ENCODE measurements at places on chromosomes 3 and 15.

GRCh38 chr3:134362670-134363380, 11.4 kb downstream of the AMOTL2 start:
- DNase-seq = no peak

- no peak for DNase-seq
These were observed 31.7 kb downstream of the CHAC1 start for GRCh38 chr15:40984964-40985363.

- DNase-seq = no peak
These were observed 29.1 kb downstream of the CRYGS start for GRCh38 chr3:186515125-186515524.

DNA sequence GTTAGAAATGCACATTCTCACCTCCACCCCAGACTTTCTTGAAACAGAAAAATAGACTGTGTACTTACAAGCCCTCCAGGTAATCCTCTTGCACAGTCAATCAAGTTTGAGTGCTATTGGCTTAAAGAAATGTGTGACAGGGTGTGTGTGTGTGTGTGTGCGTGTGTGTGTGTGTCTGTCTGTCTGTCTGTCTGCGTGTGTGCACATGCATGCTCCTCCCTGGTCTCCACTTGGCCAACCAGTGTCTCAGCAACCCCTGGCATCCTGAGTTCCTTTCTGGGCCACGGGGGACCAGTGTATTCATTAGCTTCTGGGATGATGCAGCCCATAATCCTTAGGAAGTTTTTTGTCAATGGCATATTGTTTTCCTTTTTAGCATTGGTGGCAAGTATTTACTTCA, 128.8 kb upstream of the IL12A start:
- no peak for DNase-seq

- no peak for DNase-seq
These were observed 818 bp downstream of the PPP1R2 start for GRCh38 chr3:195542316-195542697.

DNA sequence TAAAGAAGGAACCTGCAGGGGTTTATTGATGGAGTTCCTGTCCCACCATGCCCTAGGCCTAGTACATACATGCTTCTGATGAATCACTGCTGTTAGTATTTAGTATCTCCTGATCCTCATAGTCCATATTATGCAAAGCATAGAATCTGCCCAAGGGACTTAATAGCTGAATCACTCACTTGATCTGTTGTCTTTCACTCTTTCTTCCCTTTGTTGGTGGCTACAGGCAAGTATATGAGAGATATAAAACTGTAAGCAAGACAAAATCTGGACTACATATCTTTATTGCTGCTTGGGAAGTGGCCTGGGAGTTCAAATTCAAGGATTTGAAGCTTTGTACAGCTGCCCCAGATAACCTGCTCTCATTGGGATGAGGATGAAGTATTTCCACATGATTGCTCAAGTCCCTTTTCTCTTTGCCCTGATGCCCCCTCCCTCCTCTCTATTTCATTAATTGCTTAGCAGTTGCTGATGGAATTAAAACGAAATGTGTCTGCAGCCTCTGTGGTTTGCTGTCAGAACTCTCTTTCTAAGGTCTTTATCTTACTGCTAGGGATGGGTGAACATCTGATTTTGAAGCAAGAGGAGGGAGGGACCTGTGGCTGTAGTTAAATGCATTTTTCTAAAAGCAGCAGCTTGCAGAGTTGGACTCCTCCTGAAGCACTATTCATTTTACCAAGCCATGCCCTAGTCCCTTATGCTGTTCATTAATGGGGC, 114.1 kb downstream of the ZNF609 start:
- no peak for DNase-seq

DNA sequence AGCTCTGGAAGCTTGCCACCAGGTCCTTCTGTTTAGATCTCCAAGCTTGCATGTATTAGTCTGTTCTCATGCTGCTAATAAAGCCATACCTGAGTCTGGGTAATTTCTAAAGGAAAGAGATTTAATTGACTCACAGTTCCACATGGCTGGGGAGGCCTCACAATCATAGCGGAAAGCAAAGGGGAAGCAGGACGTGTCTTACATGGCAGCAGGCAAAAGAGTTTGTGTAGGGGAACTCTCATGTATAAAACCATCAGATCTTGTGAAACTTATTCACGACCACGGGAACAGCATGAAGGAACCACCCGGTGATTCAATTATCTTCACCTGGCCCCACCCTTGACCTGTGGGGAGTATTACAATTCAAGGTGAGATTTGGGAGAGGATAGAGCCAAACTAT, 147.0 kb upstream of the PROK2 start:
- DNase-seq = no peak

Measured in caudate nucleus (tissue), 63 donors.